NCI-H187 (cell line): ENCODE measurements at places on chromosomes 16 and 17.

DNA sequence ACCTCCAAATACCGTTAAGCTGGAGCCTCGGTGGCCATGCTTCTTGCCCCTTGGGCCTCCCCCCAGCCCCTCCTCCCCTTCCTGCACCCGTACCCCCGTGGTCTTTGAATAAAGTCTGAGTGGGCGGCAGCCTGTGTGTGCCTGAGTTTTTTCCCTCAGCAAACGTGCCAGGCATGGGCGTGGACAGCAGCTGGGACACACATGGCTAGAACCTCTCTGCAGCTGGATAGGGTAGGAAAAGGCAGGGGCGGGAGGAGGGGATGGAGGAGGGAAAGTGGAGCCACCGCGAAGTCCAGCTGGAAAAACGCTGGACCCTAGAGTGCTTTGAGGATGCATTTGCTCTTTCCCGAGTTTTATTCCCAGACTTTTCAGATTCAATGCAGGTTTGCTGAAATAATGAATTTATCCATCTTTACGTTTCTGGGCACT lies 928 bp downstream of the HBA1 start:
- no peak for DNase-seq

DNA sequence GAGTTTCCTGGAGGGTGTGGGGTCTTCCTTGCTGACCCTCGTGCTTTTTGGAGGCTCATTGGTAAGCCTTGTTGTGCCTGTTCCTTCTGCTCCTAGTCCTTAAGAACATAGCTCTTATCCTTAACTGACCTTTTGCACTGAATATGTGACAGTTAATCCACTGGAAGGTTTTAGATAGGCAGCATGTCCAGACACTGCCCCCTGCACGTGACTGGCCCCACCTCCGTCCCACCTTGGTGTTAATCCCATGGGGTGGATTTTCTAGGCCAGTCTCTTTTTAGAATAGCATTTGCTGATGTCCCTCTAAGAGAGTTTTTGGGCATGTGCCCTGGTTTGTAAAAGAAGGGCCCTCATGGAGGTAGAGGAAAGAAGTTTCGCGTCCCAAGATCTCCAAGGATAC lies 58.3 kb downstream of the RBFOX1 start:
- DNase-seq = no peak

DNA sequence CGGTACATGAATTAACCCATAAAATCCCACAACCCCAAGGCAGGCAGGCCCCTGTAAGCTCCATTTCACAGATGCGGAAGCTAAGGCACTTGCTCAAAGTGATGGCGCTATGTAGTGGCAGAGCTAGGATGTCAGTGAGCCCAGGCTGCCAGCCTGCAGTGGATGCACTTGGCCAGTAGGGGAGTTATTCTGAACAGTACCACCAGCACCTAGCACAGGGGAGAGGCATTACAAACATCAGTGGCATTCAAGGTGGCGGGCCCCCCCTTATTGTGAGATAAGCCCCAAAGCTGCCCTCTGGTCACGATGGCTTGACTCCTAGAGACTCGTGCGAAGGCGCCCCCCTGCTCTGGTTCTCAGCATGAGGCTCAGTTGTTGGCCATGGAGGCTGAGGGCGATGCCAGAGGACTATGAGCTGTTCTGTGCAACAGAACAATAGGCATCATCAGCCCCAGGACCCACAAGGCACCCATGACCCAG lies 33.8 kb downstream of the GTF3C1 start:
- no peak for DNase-seq

DNA sequence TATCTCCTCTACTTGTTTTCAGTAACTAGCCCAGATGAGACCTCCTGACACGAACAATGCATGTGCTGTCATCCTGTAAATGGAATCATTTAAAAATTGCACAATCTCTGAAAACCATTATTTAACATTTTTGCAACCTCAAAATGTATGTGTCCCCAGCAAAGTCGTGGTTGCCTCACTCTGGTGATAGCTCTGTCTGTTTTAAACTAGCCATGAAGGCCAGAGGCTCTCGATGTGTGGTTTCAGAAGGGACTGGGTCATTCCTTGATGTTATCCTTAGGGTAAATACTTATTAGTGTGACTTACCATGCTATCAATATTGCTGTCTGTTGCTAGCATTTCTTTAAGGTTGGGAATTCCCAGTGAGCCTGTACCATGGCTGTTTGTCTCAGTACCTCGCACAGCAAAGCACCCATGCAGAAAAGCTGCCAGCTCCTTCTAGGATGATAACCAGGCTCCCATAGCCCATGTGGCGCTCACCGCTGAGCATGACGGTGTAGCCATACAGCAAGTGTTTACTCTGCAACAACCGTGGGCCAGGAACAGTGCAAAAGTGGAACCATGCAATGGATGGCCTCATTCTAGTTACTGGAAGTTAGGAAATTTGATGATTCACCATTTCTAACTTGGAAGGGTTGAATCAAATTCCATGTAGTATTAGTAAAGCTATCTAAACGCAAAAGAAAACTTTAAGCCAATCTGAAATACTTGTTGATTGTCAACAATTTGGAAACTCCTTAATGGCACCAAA lies 2.9 kb upstream of the PGS1 start:
- no peak for DNase-seq

- no peak for DNase-seq
These were observed 47.6 kb upstream of the AKAP1 start for GRCh38 chr17:57037411-57037810.

GRCh38 chr16:84182104-84182503 lies 4.8 kb downstream of the TAF1C start:
- no peak for DNase-seq

DNA sequence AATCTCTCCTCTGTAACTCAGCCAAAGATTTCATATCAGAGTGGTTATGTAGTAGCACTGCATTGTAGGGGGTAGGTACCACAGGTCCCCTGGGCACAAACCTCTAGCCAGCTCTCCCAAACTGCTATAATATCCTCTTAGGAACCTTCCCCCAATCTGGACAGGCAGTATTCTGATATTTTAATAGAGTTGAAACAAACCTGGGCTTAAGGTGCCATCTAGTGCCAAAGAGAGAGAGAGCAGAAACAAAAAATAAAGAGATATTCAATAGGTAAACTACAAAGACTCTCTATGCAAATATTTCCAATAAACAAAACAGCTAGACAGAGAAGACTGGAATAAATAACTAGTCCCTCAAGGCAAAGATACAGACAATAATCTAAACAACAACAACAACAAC lies 1070.0 kb downstream of the CDH11 start:
- DNase-seq = no peak

- DNase-seq = no peak
These were observed 35.9 kb downstream of the CACNA1G start for GRCh38 chr17:50596191-50597037.

DNA sequence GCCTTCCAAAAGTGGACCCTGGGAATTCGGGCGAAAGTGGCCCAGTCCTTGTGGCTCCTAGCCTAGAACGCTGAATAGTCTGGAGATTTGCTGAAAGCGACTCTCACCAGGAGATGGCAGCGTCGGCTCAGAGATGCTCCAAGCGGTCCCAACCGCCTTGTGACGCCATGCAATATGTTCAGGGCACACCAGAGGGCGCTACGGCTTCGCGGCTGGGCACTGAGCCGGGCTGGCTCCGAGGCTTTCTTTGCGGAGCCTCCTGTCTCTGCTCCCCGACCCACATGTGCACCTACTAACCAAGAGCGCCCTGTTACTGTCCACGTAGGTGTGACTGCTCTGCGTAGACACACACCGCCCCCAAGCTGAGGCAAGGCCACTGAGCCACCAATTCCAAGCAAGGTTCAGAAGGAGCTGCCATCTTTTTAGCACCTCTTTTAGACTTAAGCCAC lies 36.9 kb downstream of the SYCE1L start:
- peak; percentile 47 for DNase-seq

GRCh38 chr16:74249846-74250245 lies 46.8 kb upstream of the PSMD7 start:
- no peak for DNase-seq

- DNase-seq = peak; percentile 82
These were observed at the start of the genes CFAP119 and RNF40 for GRCh38 chr16:30761928-30762902. TSS of gene CFAP119 (minus strand) at chr16:30762062. CDS start at chr16:30761748, 314 bp downstream. TSS of gene RNF40 (plus strand) at chr16:30762322. CDS start at chr16:30762546, 224 bp downstream.

DNA sequence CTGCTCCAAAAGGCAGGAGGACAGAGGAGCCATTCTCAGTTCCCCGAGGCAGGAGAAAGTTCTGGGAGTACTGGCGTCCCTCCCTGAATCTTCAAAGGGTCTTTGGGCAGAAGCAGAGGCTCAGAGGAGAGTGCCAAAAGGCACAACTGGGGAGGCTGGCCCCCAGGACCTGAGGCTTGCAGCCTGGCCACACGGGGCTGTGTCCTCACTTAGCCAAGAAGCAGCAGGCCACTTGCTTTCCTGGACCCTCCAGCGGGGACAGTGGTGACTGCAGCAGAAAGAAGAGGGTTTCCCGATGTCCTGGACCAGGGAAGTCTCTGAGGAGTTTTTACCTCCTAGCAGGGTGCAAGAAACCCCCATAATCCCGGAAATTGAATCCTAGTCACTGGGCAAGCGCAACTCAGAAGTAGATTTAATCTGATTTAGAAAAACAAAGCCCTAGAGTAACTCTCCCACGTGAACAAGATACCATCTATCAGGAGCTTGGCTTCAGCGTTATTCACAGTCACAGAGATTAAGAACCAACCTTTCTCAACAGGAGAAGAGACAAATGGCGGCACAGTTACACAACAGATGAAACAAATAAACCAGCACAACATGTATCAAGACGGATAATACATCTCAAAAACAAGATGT lies 25.5 kb upstream of the BCO1 start:
- no peak for DNase-seq

DNA sequence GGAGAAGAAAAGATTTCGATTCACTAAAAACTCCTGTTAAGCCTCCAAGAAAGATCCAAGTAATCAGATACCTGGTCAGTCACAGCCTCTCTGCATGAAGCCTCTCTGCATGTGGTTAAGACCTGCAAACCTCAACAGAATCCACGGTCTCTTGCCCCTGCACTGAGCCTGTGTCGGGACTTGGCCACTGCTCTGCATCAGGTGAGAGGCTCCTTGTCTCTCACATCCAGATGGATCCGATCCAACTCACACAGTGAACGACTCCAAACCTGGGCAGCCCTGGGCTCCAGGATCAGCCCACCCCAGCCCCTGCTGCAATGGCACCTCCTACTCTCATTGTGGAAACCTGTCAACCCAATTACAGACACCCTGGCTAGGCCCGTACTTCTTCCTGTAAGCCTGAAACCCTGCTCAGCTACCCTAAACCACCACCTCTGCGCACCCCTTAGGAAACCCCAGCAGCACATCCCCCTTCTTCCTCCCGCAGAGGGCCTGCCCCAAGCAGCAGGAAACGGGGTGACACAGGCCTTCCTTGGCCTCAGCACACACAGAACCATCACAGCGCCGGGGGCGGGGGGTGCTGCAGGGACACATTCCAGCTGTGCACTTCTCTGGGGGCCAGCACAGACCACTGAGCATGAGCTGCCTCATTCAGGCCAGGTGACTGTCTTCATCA lies 129.5 kb downstream of the ANKRD11 start:
- no peak for DNase-seq

DNA sequence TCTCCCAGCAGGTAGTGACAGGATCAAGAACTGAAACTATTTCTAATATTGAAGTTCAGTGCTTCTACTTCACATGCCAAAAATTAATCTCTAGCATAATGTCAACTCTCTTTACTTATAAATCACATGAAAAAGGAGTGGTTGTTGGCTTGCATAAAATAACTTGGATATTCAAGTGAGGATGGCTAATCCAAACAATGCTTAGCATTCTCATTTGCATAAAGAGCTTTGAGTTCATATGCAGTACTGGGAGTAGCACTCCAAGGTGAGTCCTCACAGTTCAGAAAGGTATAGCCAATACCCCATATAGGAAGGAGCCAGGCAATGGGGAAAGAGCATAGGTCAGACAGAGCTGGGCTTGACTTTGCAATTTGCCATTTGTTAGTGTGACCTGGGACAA lies 149.3 kb downstream of the PCTP start:
- no peak for DNase-seq
